HFFc6 (cell line): ENCODE measurements at places on chromosomes 12 and 14.
A peak's percentile ranks its signal among the peaks of the same experiment; 100 is the strongest.

DNA sequence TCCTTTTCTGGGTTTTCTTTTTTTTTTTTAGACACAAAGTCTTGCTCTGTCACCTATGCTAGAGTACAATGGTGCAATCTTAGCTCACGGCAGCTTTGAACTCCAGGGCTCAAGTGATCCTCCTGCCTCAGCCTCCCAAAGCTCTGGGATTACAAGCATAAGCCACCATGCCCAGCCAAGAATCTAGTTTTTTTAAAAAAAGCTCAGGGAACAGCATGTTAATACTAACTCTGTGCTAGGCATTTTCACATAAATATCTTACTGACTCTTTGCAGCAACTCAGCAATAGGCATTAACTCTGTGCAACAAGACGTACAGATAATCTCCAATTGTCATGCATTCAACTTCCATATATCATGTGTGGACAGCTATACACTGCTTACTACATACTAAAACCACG lies 97.4 kb downstream of the LLPH start:
- no peak for DNase-seq

DNA sequence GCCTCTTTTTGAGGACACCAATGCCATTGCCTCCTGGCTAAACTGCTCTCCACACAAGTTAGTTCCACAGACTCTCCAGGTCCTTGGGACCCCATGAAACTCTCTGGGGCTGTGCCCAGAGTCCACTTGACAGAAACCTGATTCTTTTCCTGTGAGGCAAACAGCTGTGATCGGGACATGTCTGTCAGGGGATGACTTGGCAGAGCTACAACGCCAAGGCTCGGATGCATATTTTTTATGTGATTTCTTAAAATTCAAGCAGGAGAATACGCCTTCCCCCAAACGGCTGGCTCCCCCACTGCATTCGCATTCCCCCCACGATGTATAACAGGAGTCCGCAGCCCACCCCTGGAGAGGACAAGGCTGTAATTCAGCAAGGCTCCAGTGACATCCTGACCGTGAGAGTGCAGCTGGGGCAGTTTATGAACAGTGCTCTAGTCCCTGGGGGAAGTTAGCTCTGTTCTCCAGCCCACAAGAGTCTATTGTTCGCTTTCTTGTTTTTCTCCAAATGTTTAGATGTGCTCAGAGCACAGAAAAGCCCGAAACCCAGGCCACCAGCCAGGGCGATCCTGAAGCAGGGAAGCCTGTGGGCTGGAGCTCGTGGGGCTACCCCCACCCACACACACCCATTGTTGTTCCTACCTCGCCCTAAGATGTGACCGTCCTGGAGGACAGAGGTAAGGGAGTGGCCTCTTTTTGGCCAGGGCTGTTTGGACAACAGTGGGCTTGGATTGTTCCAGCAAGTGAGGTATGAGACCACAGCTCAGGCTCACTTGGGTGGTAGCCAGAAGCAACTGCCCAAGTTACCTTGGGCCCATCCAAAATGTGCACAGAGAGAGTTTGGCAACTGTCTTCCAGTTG lies 159.5 kb downstream of the ZFP36L1 start:
- DNase-seq: no peak

GRCh38 chr12:72269491-72269890 lies 2.7 kb upstream of the TRHDE start:
- DNase-seq: no peak

- DNase-seq: peak; percentile 57
Observed at GRCh38 chr12:54394281-54394719, 9.8 kb upstream of the ZNF385A start.

DNA sequence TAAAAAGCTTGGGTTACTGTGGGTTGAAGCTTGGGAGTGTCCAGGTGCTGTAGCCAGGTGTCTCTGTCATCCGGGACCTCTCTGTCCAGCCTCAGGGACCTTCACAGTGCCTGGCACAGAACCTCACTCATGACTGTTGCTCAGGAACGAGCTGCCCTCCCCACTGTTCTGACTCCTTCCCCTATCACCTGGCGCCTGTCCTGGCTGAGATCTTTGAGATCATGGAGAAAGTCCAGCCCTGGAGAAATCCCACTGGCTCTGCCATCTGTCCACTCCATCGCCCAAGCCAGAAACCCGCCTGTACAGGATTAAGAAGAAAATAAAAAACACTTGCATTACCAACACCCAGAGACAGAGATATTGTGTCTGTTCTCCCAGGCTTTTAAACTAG lies 53.5 kb downstream of the DGLUCY start:
- no peak for DNase-seq

DNA sequence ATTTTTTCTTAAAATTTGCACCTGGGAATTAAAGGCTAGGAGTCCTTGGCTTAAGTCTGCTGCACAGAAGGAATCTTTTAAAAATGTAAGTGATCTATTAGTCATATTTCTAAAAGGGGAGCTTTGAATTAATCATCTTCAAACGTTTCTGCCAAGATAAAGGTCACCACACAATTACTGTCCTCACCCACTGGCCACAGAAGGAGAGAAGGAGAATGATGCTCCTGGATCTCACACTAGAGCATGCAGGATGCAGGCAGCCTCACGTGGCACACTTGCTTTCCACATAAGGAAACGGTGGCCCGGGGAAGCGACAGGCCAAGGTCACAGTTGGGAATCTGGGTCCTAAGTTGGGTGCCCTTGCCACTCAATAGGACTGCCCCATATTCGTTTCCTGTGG lies 16.9 kb downstream of the PLEKHG7 start:
- DNase-seq: peak; percentile 23

DNA sequence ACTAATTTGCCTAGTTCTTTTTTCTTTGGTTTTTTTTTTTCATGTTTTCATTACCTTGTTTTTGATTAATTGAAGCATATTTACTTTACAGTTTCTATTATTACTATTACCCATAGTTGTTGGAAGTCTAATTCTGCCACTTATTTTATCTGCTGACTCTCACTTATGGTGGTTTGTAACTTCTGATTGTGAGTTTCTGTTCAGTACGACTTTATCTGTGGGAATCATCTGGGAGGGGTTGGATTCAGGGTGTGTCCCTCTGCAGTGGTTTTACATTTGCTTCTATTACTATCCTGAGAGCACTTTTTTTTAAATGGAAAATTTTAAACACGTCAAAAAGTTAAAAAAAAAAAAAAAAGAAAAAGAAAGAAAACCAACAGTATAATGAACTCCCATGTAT lies 26.4 kb upstream of the SOS2 start:
- no peak for DNase-seq

GRCh38 chr12:14886271-14886670 lies 617 bp upstream of the MGP start:
- no peak for DNase-seq

- DNase-seq: no peak
Observed at GRCh38 chr12:97960741-97961608, 498.4 kb downstream of the RMST start.

GRCh38 chr14:39454906-39455539 lies 22.8 kb upstream of the FBXO33 start:
- no peak for DNase-seq

DNA sequence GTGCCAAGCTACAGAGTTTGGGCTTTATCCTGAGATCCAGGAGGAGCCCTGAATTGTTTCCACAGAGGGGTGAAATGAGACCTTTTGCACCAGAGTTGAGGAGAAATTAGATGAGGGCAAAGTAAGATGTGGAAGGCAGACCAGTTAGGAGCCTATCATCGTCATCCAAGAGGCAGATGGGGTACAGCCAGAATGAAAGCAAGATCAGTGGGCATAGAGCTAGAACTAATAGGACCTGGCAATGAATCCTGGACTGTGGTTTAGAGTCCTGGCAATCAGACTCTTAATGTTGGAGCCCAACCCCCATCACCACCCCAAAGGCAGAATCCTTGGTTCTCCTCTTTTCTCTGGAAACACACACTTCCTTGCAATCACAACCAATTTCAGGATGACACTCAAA lies 166.6 kb upstream of the HMGA2 start:
- no peak for DNase-seq

- no peak for DNase-seq
Observed at GRCh38 chr12:31765931-31766330, 37.1 kb upstream of the AMN1 start.

GRCh38 chr12:47602325-47602724 lies 103.5 kb downstream of the RPAP3 start:
- DNase-seq: no peak

GRCh38 chr12:28618171-28618570 lies 427.9 kb downstream of the CCDC91 start:
- no peak for DNase-seq

DNA sequence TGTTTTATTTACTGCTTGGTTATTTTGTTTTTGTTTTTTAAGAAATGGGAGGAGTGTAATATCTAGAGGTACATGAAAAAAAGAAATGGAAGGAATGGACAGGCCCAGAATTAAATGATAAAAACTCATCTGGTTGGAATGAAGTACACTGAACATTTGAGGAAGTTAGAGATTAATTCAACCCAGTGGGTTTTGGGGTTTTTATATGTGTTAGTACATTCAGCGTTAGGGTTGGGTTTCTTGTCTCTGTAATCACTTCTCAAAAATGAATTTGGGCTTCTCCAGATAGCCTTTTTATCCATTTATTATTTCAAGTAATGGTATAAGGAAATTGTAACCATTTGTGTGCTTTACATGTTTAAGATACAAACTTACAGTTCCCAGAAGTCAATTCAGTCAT lies 19.5 kb upstream of the NUP107 start:
- no peak for DNase-seq

DNA sequence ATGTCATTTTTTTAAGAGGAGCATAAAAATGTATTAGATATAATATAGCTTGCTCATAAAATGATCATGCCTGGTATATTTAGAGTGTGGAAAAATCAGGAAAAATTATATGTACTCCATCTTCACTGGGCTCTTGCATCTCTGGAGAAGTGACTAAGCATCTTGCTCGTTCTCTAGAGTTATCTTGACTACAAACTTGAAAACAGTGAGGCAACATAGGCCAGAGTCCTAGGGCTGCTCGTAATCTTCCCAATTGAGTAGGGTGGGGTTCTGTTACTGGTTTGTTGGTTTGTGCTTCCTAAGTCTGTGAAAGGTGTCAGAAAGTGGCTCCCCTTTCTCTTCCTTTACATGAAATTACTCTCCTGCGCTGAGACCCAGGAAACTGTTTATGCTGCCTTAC lies 46.2 kb downstream of the AACS start:
- DNase-seq: no peak

- DNase-seq: no peak
Observed at GRCh38 chr14:54086767-54087166, 130.1 kb upstream of the BMP4 start.

GRCh38 chr12:121391619-121392324 lies 8.1 kb upstream of the RNF34 start:
- DNase-seq: peak; percentile 46

GRCh38 chr12:69844836-69845235 lies 19.8 kb downstream of the MYRFL start:
- DNase-seq: no peak

DNA sequence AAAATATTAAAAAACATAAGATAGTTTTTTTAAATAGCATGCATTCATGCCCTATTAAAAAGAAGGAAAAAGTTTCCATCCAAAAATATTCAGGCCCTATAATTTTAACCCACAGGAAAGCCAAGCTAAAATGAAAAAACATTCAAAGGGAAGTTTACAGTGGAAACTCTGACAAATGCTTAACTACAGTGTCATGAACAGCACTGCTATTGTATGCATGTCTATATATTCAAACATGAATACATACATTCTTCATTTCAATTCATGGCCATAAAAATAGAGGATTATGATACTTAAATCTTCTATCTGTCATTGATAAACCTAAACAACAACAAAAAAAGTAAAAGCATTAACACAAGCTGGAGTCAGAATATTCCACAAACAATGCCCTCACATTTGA lies 67.4 kb downstream of the PPP2R5E start:
- no peak for DNase-seq

GRCh38 chr12:42144158-42144407 lies 591 bp downstream of the GXYLT1 start:
- DNase-seq: no peak

DNA sequence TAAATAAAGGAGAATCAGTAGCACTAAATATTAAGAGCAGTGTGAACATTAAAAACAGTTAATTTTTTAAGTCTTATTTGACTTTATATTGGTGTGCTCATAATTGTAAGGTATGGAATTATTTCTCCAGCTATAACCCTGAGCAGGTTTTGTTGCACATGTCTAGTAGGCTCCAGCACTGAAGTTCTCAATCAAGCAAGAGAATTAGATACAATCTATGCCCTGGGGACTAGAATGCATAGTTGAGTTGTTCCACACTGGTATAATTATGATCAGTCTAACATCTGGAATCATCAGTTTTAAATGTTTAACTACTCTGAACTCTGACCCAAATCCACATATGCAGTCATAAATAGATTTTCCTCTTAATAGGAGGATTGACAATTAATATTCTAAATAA lies 257.8 kb upstream of the ARHGAP5 start:
- no peak for DNase-seq

DNA sequence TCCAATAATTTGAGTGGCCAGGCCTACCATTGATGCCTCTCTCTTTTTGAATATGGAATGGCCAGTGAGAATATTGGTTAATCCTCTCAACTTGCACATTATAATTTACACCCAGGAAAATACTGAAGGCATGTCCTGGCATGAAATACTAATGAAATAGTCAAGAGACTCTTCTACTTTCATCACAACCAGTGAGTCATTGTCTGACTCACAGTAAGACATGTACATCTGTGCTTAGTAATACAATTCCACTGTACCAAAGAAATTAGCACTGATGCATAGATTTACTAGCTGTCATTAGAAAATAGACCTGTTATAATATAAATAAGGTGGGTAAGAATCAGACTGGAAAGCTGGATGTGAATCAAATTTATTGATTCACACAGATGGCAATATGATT lies 31.6 kb downstream of the KCNC2 start:
- DNase-seq: peak; percentile 85

GRCh38 chr14:104143521-104144452 lies 5.4 kb downstream of the KIF26A start:
- DNase-seq: no peak

- DNase-seq: no peak
Observed at GRCh38 chr14:70180718-70181117, 8.0 kb downstream of the SLC8A3 start.

- DNase-seq: no peak
Observed at GRCh38 chr12:101963697-101964096, 86.3 kb downstream of the DRAM1 start.

DNA sequence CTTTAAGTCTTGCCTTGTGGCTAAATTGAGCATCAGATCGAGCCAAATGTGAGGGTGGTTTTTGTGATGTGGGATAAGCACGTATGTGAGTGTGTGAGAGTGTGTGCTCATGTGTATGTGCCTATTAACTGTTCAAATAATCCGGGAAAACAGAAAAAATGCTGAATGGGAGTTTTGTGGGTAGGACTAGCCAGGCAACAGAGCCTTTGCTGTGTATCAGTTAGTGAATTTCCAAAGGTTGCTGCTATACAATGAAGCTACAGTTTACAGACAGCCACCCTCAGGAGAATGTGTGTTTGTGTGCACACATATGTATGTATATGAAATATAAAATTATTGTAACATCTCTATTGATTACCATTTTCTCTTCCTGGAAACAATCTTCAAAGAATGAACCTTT lies 154.0 kb downstream of the SOX5 start:
- DNase-seq: no peak

- DNase-seq: no peak
Observed at GRCh38 chr14:105974902-105975301, 448.5 kb downstream of the TMEM121 start.
